ENCODE measurements at places on chromosomes 1 and 21.

GRCh38 chr1:25807480-25808390, 7.7 kb downstream of the SELENON start:
- no peak for DNase-seq

- DNase-seq, result no peak
Measured at GRCh38 chr1:91799159-91799558, 86.8 kb downstream of the TGFBR3 start.

- no peak for DNase-seq
Measured at GRCh38 chr1:169941982-169942830, 48.5 kb upstream of the SCYL3 start.

DNA sequence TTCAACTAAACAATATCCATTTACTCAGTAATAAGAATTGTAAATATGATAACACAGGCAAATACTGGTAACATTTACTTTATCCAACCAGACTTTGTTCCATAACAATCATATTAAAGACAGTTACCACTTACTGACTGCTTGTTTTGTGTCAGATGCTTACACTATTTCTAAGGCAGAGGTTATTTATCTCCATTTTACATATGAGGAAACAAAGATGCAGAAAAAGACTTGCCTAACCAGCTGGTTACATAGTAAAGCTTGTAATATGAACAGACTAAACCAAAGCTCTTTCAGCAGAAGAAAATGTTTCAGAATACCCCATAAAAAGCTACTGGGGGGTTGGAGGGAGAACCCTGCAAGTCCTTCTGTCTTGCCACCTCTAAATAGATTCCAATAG, 180.1 kb downstream of the EIF4G3 start:
- no peak for DNase-seq

DNA sequence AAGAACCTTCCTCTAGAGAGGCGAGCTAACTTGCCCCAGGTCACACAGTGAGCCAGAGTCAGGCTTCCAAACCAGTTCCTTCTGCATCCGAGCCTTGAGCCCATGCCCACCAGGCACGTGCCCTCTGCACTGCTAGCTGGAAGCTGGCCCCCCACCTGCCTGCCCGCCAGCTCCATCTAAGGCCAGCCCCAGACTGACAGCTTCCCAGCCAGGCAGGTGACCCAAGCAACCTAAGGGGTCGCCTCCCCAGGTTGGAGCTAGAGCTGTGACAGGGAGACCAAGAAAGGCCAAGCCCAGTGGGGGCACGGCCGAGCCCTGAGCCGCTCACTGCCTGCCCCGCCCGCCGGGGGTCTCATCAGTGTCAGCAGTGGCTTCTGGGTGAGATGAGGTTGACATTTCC, 19.9 kb upstream of the C1QA start:
- DNase-seq, result no peak

DNA sequence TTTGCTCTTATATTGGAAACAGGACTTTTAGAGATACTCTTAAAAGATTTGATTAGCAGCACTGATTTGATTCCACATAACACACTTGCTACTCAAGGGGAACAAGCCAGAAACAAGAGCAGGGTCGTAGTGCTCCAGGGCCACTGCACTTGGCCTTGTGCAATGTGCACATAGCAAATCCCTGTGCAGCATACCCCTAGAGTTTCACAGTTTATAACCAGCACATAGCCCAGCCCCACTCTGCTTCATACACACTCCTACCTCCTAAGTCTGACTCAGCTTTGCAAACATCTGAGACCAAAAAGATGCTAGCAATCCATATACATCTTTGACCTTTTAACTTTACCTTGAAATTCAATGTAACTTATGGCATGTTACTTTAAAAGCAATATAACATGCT, 157.6 kb downstream of the VAV3 start:
- DNase-seq, result no peak

DNA sequence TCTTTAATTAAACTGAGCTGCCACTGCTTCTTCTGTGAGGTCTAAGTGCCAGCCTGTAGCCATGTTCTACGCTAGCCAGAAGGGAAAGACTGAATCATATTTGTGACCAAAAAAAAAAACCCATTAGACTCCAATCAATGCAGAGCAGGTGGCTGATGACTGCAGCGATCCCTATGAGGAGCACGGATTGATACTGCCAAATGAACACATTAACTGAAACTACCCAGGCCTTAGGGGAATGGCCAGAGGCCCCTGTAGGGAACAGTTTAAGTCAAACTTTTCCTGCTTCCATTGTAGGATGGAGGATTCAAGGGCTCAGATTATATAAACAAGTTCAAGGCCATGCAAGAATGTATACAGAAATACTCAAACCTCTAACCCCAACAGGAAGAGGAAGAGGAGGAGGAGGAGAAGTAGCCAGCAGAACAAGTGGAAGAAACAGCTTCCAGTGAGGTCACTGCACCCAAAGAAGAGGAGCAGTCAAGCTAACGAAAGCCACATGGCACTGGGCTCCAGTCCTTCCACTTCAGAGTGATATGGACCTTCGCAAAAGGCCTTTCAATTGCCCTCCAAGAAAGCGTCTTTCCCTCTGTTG, 328.3 kb downstream of the SMYD3 start:
- DNase-seq, result no peak

DNA sequence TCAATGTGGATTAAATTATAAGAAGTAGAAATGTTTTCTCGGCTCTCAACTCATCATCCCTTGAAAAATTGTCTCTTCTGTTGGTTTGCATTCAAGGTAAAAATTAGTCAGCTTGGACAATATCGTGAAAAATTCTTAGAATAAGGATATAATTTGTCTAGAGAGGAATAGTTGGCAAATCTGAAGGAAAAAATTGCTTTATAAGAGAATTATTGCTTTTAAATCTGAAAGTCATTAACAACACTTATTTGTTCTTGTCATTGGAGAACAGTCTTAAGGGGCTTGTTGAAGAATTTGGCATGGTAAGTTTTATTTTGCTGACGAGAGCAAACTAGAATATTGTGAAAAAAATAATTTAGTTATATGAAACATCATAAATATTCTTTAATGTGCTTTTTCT, 26.4 kb downstream of the ANGPTL1 start:
- DNase-seq, result no peak

DNA sequence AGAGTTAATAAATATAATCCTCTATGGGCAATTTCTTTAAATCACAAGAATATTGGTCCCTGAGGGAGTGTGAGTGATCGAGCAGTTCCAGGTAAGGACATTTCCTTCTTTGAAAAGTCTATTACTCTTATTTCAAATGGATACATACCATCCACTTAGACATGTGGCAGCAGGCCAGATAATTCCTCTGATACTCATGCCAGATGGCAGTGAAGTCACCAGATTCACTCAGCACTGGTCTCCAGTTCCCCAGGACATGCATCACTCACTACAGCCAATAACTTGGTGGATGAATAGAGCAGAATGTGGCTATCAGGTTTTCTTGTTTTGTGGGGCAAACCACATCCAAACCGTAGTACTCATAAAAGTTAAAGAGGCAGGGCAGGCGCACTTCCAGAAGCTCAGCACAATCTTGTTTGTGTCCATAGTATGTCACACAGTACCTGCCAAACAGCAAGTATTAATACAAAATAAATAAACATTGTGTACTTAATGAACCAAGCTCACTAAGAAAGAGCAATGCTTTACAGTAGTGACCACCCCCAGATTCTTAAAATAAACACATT, 74.2 kb upstream of the CD53 start:
- DNase-seq, result no peak

- DNase-seq, result no peak
Measured at GRCh38 chr1:152795686-152796085, 835 bp upstream of the LCE1D start.

GRCh38 chr1:3746830-3747521, 5.3 kb upstream of the CCDC27 start:
- peak; percentile 94 for DNase-seq

DNA sequence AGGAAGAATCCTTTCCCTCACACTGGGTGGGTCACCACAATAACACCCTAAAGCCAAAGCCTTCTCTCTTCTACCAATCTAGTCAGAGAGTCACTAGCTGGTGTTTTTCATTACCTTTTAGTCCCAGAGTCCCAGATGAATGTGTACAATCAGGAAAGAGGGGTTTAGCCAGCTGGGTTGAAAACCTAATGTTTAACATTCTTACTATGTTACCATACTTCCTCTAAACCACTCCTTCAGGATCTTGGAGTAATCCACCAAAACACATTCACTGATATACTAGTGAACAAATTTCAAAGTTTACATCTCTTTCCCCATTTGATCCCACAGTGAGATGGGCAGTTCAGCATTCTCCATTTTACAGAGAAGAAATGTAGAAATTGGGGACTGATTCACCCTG, 9.7 kb downstream of the LPAR3 start:
- DNase-seq, result no peak

Data from stimulated activated CD8-positive, alpha-beta memory T cell treated with anti-CD3 and anti-CD28 coated beads, Interleukin-4, amount 100 ng/mL, for 48 hours (primary cell).